Brain (organoid and tissue), 16 donors: ENCODE measurements at places on chromosomes 1 and 21.
A peak's percentile ranks its signal among the peaks of the same experiment; 100 is the strongest.

DNA sequence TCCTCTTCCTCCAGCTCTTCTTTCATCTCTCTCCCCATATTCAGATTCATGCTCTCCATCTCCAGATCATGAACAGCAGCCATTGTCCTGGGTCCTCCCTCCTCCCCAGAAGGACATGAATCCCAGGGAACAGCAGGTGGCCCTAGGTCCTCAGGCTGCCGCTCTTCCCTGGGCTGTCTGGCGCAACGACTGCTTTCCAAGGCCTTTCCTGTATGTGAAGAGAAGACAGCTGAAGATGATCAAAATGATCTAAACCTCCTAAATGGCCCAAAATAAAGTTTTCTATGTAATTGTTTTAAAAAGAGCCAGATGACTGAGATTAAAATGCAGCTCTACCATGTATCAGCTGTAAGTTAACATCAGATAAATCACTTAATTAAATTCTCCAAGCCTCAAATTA lies 22.5 kb downstream of the RHBDL2 start:
- DNase-seq, result no peak

DNA sequence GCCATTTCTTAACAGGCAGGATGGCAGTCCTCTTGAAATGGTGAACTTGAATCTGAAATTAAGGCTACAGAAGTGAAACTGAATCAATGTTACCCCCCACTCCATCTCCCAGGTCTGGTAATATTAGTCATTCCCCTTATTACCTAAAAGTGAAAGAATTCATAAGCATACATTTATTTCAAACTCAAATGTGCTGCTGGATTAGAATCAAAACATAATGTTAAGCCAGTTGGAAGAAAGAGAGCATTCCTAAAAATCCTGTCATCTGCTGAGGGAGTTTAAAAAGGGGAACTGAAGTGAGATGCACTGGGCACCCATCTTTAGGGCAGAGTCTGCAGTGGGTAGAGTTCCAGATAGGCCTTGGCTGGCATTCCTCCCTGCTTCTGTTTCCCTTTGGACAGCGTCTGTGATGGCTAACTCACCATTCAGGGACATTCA lies 17.4 kb downstream of the KIAA0319L start:
- no peak for DNase-seq

- DNase-seq, result no peak
Measured at GRCh38 chr1:100441651-100442050, 89.3 kb downstream of the CDC14A start.

DNA sequence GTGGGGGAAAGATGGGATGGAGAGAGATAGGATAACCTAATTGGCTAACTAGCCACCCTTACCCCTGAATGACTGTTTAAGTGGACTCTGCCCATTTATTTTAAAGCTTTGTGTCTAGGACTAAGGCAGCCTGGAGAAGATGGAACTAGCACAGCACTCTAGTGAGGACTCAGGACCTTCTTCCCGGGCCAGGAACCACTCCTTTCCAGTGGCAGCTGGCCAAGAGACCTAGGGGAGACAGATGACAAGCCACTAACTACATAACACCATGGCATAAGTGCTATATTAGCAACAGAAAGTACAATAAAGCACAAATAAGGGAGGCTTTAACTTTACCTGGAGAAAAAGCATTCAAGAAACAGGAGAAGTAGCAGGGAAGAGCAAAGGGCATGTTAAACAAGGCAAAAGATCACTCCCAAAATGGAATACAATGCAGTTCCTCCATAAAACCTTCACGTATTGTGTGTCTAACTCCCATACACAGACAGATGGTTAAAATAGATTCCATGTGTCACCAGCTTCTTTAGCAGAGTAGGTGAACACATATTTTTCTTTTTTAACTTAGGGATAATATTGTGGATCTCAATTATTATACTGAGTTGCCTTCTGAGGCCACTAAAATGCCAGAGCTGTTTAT lies 20.6 kb downstream of the CLCA1 start:
- no peak for DNase-seq

- no peak for DNase-seq
Measured at GRCh38 chr21:38817371-38818324, 11.9 kb downstream of the ETS2 start.

DNA sequence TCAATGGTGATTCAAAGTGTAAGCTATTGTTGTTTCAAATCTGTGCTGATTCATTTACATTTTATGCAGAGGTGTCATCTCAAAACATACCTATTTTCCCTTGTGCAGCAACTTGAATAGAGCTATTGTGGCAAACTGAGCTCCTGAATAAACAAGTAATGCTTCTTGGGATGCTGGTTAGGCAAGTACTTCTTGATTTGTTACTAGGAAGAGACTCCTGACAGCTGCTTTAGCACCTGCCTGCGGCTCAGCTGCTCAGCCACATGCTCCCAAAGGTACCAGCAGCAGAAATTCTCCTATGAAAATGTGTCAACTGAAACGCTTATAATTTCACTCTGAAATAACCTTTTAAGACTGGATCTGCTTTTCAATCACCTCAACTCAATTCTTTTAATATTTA lies 352.3 kb downstream of the RYR2 start:
- DNase-seq, result peak; percentile 32

DNA sequence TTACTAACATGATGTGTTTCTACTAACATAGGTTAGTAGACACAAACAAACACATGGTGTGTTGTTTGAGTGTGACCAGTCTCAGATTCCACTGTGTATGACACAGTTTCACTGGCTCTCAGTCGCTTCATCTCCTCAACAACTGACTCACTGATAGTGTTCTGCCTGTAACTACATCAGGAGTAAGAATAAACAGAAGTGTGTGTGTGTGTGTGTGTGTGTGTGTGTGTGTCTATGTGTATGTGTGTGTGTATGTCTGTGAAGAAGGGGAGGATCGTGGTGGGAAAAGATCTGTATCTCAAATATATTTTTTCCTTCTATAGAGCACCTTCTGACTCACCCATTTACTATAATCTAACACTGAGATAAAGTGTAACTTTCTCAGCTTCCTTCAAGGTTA lies 391.0 kb downstream of the PTPRC start:
- DNase-seq, result no peak

DNA sequence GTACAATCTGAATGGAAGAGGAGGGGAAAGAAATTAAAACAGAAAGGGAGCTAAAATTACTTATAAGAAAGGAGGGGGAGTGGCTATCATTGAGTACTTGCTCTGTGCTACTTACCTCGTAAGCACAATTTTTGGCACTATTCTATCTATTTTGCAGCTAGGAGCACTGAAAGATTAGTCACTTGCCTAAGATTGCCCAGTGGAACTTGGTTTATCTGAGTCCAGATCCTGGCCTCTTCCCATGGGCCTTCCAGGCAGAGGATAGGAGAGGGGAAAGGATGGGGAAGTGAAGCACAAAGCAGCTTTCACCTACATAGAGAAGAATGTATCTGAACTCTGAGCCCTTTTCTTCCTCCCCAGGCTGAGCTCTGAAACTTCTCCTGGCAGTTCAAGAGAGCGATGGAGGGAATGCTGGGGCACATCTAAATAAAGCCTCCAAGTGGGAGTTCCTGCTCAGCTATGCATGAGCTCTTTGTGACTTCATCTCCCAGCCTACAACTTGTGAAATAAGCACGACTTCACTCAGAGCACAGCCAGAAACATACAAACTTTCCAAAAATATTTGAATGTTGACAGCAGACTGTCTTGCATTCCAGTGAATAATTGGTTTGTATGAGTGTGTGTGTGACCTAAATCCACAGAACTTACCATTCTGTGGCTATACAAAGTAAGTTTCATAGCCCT lies 29.4 kb downstream of the HMGB4 start:
- peak; percentile 89 for DNase-seq

- no peak for DNase-seq
Measured at GRCh38 chr21:26826801-26827200, 18.4 kb downstream of the ADAMTS1 start.

GRCh38 chr1:24928689-24929397 lies 1.2 kb downstream of the RUNX3 start:
- no peak for DNase-seq

- no peak for DNase-seq
Measured at GRCh38 chr1:223225481-223225880, 82.4 kb upstream of the TLR5 start.

- DNase-seq, result no peak
Measured at GRCh38 chr1:9751971-9752370, 71.8 kb downstream of the CLSTN1 start.

GRCh38 chr1:169326261-169326955 lies 41.2 kb downstream of the NME7 start:
- no peak for DNase-seq

- no peak for DNase-seq
Measured at GRCh38 chr1:98314601-98315000, 346.9 kb upstream of the SNX7 start.

GRCh38 chr1:9838946-9839345 lies 15.2 kb upstream of the CLSTN1 start:
- no peak for DNase-seq

- DNase-seq, result peak; percentile 65
Measured at GRCh38 chr1:82830690-82831380, 1030.1 kb downstream of the ADGRL2 start.

DNA sequence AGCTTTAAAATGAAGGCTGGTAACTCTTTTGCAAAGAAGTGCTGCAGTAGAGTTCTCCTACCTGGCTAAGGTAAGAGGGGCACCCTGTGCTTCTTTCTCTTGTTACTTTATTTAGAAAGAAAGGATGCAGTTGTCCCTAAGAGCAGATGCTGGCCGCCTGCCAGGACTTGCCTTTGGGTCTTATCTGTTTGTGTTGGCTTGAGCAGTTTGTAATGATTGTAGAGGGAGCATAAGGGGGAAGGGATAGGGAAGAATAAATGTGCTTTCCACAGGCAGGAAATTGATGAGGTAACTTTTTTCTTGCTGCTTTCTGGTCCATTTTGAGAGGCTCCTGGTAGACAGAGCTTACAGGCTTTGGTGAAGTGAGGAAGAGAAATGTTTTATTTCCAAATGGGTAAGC lies 229.6 kb downstream of the HHAT start:
- peak; percentile 27 for DNase-seq

GRCh38 chr1:231776010-231776756 lies 149.6 kb downstream of the DISC1 start:
- peak; percentile 58 for DNase-seq

DNA sequence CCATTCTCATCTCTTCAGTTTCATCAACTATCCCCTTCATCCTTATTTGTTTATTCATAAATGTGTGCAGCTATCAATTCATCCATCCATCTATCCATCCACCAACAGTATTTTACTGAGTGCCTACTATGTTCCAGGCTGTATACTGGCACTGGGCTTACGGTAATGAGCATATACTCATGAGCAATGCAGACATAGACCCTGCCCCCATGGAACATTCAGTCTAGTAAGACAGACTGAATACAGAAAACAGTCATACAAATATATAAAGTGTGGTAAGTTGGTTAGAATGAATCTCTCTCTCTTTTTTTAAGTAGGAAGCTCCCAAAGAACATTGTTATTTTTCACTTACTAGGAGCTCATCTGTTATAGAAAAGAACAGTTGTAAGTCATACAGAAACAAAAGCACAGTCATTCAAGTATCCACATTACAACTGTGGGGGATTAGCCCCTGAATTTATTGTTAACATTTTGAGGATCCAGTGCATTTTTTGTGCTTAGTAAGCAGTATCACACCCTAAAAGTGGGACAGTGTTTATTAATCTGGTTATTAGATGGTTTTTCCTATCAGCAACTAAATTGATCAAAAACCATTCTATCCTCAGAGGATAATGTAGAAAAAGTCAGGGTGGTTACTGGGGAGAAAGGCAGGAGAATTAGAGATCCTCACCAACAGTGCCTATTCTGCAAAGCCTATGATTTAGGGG lies 3.6 kb downstream of the SLC16A4 start:
- no peak for DNase-seq

GRCh38 chr1:12067900-12068821 lies 5.1 kb downstream of the TNFRSF8 start:
- peak; percentile 21 for DNase-seq
